ENCODE measurements at places on chromosomes 2 and 18. TPM values are rescaled to one million over a fixed set of nuclear protein-coding genes. Genes with fewer than 3 reads are reported as not detected.

Gene RBM43
- total RNA-seq = 8.9 TPM

Gene CHRND
- total RNA-seq = not detected

Gene VWA3B
- not detected for total RNA-seq

- H3K4me1 ChIP-seq = no peaks in the 10 kb centered on the region
- no peak overlapping the region for H3K27ac ChIP-seq
- no peak overlapping the region for H3K4me3 ChIP-seq
- no peak for DNase-seq
Observed at GRCh38 chr2:240241572-240241971, 101.1 kb upstream of the OTOS start.

DNA sequence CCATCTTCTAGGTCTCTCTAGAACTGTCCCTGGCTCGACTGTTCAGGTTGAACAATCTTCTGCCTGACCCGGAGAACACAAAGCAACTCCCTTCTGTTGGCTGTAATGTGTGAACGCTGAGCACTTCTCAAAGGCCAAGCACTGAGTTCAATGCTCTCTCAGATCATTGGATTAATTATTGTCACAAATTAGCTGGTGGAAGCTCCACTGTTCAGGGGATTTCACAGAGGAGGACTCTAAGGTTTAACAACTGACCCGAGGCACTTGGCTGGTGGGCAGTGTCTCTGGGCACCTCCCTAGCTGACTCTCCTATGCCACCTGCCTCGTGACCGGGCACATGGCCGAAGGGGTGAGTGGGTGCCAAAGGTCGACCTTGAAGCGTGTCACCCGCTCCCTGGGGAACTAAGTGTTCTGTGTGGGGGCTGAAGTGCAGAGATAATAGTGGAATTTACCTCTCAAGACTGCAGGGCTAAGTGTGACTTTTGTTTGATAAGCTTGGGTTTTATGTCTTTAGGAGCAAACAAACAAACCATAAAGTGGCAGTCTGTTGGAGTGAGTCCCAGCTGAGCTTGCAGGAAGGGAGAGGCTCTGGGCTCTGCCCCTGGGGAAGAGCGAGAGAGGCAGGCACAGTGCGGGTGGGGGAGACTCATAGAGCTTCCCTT lies 64.8 kb downstream of the BCL2L11 start:
- H3K27ac ChIP-seq = no peak overlapping the region
- no peak overlapping the region for H3K4me3 ChIP-seq
- peaks cover 15% of the 10 kb centered on the region for H3K27me3 ChIP-seq

All from activated CD4-positive, alpha-beta memory T cell treated with anti-CD3 and anti-CD28 coated beads, Interleukin-2, amount 10 ng/mL, durations not matched to agents 7 days and 5 days (primary cell).